ENCODE measurements at places on chromosomes 5 and 9. TPM values are rescaled to one million over a fixed set of nuclear protein-coding genes. Genes with fewer than 3 reads are reported as not detected.

GRCh38 chr5:177997846-177998245, 1.8 kb upstream of the PROP1 start:
- no peaks in the 10 kb centered on the region for H3K36me3 ChIP-seq
- no peak overlapping the region for H3K4me3 ChIP-seq
- no peak overlapping the region for H3K27ac ChIP-seq
- no peaks in the 10 kb centered on the region for H3K4me1 ChIP-seq
- H3K27me3 ChIP-seq: peaks cover 17% of the 10 kb centered on the region
- DNase-seq: no peak

DNA sequence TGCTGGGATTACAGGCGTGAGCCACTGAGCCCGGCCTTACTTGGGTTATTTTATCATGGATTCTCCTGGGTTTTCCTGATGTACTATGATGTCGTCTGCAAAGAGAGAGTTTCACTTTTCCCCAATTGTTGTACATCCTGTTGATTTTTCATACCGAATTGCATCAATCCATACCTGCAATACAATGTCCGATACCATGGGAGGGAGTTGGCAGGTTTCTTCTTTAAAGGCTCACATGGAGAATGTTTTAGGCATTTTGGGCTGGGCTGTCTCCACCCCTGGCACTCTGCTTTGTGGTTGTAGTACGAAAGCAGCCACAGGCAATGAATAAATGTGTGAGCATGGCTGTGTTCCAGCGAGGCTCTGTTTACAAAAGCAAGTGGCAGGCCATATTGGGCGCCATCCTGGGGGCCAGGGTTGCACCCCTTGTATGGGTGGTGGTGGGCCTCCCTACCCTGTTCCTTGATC, 35.1 kb upstream of the EXOC3 start:
- DNase-seq: peak; percentile 41
- no peaks in the 10 kb centered on the region for H3K36me3 ChIP-seq
- H3K4me1 ChIP-seq: peaks cover 6% of the 10 kb centered on the region

- DNase-seq: peak; percentile 3
- no peaks in the 10 kb centered on the region for H3K4me1 ChIP-seq
- H3K4me3 ChIP-seq: no peak overlapping the region
- H3K27me3 ChIP-seq: no peaks in the 10 kb centered on the region
- no peaks in the 10 kb centered on the region for H3K36me3 ChIP-seq
- H3K27ac ChIP-seq: no peak overlapping the region
These were observed 425.3 kb downstream of the CSNK1G3 start for GRCh38 chr5:123937230-123937629.

- H3K27me3 ChIP-seq: peaks cover 2% of the 10 kb centered on the region
- no peak overlapping the region for H3K27ac ChIP-seq
- H3K4me1 ChIP-seq: no peaks in the 10 kb centered on the region
These were observed 36.9 kb upstream of the TCERG1 start for GRCh38 chr5:146410272-146410671.

DNA sequence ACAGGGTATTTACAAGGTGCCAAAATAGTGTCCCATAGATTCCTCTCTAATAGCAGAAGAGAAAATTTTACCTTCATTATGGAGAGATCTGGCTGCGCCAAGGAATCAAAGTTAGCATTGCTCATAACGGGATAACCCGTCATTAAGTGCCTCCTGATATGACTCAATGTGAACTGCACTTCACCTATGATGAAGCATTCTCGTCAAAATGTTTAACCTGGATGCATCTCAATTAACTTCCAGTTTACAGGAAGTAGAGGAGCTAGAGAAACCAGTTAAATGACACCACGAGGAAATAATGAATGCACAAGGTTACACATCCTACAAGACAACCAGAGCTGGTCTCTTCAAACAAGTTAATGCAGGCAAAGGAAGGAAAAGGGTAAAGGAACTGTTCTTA, 17.2 kb downstream of the FBXW11 start:
- H3K4me1 ChIP-seq: peaks cover 56% of the 10 kb centered on the region
- no peaks in the 10 kb centered on the region for H3K27me3 ChIP-seq
- H3K36me3 ChIP-seq: peaks cover 20% of the 10 kb centered on the region
- H3K4me3 ChIP-seq: no peak overlapping the region
- H3K27ac ChIP-seq: no peak overlapping the region

DNA sequence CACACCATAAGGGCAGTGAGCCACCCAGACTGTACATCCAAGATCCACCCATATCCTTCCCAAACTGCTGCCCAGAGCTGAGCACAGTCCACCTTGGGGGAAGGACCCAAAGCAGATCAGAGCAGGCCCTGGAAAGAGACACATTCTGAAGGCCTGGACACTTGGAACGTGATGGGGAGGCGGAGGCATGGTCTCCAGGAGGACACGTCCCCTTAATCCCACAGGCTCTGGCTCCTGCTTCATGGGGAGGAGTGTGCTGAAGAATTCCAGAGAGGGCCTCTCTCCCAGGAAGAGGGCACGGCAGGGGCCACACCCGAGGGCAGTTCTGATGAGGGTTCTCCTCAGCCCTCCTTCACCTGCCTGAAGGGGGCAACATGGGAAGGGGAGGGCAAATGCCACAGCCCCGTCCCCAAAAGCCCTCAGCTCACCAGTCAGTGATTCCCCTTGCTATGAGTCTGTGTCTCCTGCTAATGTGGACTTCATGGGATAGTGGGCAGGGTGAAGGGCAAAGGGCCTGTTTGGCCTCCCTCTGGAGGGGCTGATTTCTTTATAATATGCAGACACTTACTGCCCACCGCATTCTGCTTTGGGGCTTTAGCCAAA, 276.8 kb downstream of the ENC1 start:
- H3K27ac ChIP-seq: no peak overlapping the region
- no peak overlapping the region for H3K4me3 ChIP-seq
- peaks cover 12% of the 10 kb centered on the region for H3K27me3 ChIP-seq
- H3K4me1 ChIP-seq: no peaks in the 10 kb centered on the region

- H3K36me3 ChIP-seq: no peaks in the 10 kb centered on the region
- H3K4me3 ChIP-seq: no peak overlapping the region
- peaks cover 17% of the 10 kb centered on the region for H3K27me3 ChIP-seq
- H3K27ac ChIP-seq: no peak overlapping the region
- no peaks in the 10 kb centered on the region for H3K4me1 ChIP-seq
These were observed 114.0 kb downstream of the NSG2 start for GRCh38 chr5:174159327-174160114.

The EXOSC3 gene
- 68.9 TPM for total RNA-seq

DNA sequence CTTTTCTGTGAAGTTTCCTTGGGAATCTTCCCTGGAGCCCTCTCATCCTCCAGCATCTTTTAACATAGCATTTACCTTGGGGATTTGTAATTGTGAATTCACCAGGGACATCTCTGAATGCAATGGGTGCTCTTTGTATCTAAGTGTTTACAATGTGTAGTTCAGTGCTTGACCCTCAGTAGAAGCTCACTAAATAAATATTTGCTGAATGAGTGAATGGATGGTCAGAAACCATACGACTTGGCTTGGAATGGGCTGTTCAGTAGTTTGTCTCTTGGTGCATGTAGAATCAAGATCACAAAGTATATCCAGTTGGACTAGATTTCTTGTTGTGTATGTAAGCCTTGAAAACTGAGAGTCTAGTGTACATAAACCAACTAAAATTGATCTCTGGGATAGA, 81.8 kb upstream of the MEF2C start:
- no peaks in the 10 kb centered on the region for H3K36me3 ChIP-seq
- no peaks in the 10 kb centered on the region for H3K4me1 ChIP-seq
- no peak overlapping the region for H3K4me3 ChIP-seq
- DNase-seq: no peak
- peaks cover 2% of the 10 kb centered on the region for H3K27me3 ChIP-seq
- no peak overlapping the region for H3K27ac ChIP-seq

- no peak overlapping the region for H3K27ac ChIP-seq
- no peaks in the 10 kb centered on the region for H3K4me1 ChIP-seq
- H3K27me3 ChIP-seq: peaks cover 7% of the 10 kb centered on the region
These were observed 243.5 kb downstream of the MAST4 start for GRCh38 chr5:66839636-66840185.

- DNase-seq: peak; percentile 91
- H3K27ac ChIP-seq: peak within 1 kb of the TSS; percentile 93
- H3K4me3 ChIP-seq: peak within 1 kb of the TSS; percentile 94
- H3K27me3 ChIP-seq: peaks cover 24% of the 10 kb centered on the region
- H3K36me3 ChIP-seq: peaks cover 2% of the 10 kb centered on the region
These were observed at the start of gene RGMB for GRCh38 chr5:98773464-98774191. Gene RGMB, plus strand, starts transcription at chr5:98773663. Its CDS starts 408 bp downstream, at chr5:98774071.

- H3K4me3 ChIP-seq: no peak overlapping the region
- H3K36me3 ChIP-seq: no peaks in the 10 kb centered on the region
- H3K27ac ChIP-seq: no peak overlapping the region
- no peaks in the 10 kb centered on the region for H3K27me3 ChIP-seq
- H3K4me1 ChIP-seq: no peaks in the 10 kb centered on the region
These were observed 382.4 kb downstream of the TMEM167A start for GRCh38 chr5:82694711-82695285.

DNA sequence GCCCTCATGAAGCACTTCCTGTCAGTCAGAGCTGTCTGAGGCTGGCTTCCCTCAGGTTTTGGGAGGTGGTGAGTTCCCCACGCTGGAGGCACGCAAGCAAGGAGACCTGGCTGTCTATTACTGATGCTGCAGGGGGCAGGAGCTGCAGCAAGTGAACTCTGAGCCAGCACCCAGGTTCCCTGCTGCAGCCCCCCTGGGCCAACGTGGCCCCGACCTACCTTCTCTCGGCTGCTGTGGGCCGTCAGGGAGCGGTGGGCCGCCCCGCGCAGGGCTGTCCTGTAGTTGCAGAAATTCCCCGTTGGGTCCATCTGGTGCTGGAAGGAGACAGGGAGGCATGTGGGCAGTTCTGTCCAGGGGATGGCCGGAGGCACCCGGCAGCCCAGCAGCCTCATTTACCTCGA, 46.8 kb upstream of the RNF130 start:
- DNase-seq: no peak
- H3K4me3 ChIP-seq: no peak overlapping the region
- H3K27ac ChIP-seq: no peak overlapping the region

The FOXD4L5 gene
- total RNA-seq: 0.63 TPM

The DRD1 gene
- not detected for total RNA-seq

DNA sequence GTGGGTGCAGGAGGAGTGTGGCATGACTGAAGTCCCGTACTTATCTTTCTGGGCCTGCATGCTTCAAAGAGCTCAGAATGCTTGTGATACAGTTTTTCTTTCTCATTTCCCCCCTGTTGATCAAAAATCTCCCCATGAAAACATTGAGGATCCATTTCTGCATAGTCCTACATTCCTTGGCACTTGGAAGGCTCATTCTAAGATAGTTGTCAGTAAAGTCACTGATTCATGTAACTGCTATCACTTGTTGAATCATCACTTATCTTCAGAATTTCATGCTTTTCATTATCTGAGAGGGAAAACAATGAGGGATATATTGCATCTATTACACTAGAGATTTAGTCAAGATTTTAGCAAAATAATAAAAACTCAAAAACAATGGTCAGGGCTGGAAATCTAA, 1953.1 kb upstream of the CDH6 start:
- H3K36me3 ChIP-seq: no peaks in the 10 kb centered on the region
- H3K4me1 ChIP-seq: no peaks in the 10 kb centered on the region
- no peak overlapping the region for H3K27ac ChIP-seq
- no peak for DNase-seq
- no peaks in the 10 kb centered on the region for H3K27me3 ChIP-seq
- H3K4me3 ChIP-seq: no peak overlapping the region

The ZNF354C gene
- total RNA-seq: 12.6 TPM

DNA sequence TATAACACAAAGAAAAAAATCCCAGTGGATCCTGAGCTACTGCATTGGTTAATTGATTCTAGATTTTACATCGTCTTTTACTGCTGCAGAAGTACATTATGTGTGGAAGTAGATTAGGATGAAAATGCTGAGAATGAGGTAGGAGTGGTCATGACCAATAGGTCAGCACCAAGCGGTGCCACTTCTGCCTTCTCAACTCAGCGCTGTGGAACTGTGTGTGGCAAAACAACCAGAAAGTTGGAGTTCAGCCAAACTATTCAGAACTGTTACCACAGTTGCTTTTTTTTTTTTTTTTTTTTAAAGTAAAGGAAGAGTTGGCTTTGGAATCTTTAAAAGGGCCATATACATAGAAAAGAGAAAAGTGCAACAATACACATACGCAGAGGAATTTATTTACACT, 24.2 kb downstream of the POU5F2 start:
- H3K4me3 ChIP-seq: no peak overlapping the region
- peaks cover 10% of the 10 kb centered on the region for H3K36me3 ChIP-seq
- H3K4me1 ChIP-seq: peaks cover 34% of the 10 kb centered on the region
- H3K27ac ChIP-seq: no peak overlapping the region

DNA sequence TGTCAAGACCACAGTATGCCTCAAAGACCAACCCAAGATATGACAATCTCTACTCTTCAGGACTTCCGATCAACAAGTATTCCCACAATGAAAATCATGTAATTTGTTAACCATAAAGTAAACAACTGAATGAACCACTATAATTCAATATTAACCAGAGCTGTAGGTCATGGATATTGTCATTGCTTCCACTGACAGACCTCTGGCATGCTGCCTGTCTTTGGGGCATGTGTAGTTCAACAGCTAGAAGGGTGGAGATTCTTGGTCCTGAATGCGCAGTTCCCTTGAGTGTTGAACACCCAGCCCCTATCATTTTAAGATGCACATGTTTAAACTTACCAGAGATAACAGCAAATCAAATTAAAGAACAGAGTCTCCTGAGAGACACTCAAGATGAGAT, 283.0 kb downstream of the CEMIP2 start:
- no peak overlapping the region for H3K27ac ChIP-seq
- no peak overlapping the region for H3K4me3 ChIP-seq
- H3K27me3 ChIP-seq: peaks cover 31% of the 10 kb centered on the region
- no peaks in the 10 kb centered on the region for H3K36me3 ChIP-seq

The GPR21 gene
- total RNA-seq: 0.91 TPM

DNA sequence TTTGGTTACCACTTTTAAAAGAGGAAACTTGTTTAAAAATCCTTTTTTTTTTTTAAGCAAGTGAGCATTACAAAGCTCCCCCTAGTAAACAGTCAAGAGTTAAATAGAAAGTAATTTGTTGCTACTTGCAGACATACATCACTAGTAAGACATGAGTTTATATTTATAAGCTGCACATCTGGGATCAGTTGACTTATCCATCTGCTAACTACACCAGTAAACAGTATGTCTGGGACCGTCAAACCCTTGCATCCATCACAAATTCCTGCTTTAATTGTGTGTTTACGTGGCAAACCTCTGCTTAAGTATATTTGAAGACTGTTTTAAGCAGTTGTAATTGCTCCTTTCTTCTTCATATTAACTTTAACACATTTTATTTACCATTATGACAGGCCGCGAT, 146.8 kb downstream of the EBF1 start:
- H3K4me1 ChIP-seq: peaks cover 4% of the 10 kb centered on the region
- no peak for DNase-seq
- H3K27me3 ChIP-seq: no peaks in the 10 kb centered on the region
- H3K36me3 ChIP-seq: no peaks in the 10 kb centered on the region
- H3K4me3 ChIP-seq: no peak overlapping the region

GRCh38 chr9:9924376-9924775, 688.4 kb downstream of the PTPRD start:
- H3K4me1 ChIP-seq: no peaks in the 10 kb centered on the region
- H3K27ac ChIP-seq: no peak overlapping the region
- no peak overlapping the region for H3K4me3 ChIP-seq
- no peaks in the 10 kb centered on the region for H3K36me3 ChIP-seq
- H3K27me3 ChIP-seq: no peaks in the 10 kb centered on the region

GRCh38 chr9:5799314-5799713, 33.6 kb downstream of the ERMP1 start:
- peak; percentile 12 for DNase-seq
- H3K4me1 ChIP-seq: peaks cover 12% of the 10 kb centered on the region

The PPP3R2 gene
- total RNA-seq: not detected

- peaks cover 29% of the 10 kb centered on the region for H3K4me1 ChIP-seq
- H3K27ac ChIP-seq: peak overlapping the region; percentile 94
- H3K36me3 ChIP-seq: no peaks in the 10 kb centered on the region
These were observed 123.3 kb downstream of the ST8SIA4 start for GRCh38 chr5:100779669-100780375.

Measured in naive thymus-derived CD8-positive, alpha-beta T cell (primary cell).